ENCODE measurements at places on chromosomes 13 and 19.

DNA sequence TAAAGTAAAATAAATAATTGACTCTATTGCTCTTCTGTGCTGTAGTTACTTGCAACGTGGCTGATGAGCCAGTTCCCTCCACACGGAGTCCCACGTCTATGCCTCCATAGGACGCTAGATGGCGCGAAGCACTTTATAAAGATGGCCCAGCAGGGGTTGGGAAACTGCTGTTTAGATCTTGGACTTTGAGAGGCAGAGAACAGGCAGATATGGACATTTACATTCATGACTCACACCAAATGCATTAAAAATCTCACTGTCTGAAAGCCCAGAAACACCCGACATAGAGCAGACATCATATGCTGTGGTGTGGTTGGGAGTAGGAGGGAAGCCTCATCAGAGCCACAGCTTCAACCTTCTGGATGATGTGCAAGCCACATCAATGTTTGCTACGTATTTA, 643.1 kb upstream of the ARGLU1 start:
- peak; percentile 93 for DNase-seq

- no peak for DNase-seq
Observed at GRCh38 chr13:38535261-38535660, 151.6 kb upstream of the FREM2 start.

DNA sequence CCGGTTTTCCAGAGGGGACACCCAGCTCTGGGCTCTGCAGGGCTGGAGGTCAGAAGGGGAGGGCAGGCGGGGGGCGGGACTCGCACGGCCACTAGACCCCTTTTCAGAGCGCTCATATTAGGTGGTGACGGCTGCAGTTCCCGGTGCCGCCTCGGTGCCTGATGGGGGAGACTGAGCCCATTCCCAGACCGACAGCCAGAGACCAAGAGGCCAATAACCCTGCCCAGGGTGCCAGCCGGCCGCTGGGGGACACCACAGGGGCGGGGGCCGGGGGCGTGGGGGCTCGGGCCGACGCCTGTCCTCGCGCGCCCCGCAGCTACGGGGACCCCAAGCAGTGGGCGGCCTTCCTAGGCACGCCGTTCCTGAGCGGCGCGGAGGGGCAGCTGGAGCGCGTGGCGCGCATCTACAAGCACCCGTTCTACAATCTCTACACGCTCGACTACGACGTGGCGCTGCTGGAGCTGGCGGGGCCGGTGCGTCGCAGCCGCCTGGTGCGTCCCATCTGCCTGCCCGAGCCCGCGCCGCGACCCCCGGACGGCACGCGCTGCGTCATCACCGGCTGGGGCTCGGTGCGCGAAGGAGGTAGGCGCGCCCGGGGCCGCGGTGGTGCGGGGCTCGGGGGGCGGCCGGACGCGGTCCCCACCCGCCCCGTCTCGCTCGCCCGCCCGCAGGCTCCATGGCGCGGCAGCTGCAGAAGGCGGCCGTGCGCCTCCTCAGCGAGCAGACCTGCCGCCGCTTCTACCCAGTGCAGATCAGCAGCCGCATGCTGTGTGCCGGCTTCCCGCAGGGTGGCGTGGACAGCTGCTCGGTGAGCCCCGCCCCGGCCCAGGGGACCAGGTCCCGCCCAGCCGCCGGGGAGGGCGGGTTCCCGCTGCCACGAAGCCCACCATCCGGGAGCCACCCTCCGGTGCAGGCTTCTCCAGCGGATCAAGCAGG, 2.4 kb downstream of the TIMM13 start:
- peak; percentile 89 for DNase-seq

DNA sequence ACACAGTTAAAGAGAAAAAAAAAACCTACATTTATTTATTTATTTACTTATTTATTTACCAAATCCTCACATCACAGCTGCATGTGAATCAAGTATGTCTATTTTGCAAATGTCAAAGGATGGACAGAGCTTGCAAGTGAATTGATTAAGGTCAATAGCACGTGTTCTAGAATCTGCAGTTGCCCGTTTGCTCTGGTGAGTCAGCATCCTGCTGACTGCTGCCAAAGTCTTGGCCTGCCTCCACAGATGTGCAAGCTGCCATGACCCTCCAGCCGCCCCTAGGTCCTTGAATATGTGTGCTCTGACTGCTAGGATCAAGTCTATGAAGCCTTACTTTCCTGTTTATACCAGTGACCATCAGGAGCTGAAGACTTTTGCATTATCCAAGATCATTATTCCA, 320.6 kb downstream of the GPC5 start:
- peak; percentile 42 for DNase-seq

GRCh38 chr13:32587011-32587810, 959 bp downstream of the PDS5B start:
- peak; percentile 80 for DNase-seq

DNA sequence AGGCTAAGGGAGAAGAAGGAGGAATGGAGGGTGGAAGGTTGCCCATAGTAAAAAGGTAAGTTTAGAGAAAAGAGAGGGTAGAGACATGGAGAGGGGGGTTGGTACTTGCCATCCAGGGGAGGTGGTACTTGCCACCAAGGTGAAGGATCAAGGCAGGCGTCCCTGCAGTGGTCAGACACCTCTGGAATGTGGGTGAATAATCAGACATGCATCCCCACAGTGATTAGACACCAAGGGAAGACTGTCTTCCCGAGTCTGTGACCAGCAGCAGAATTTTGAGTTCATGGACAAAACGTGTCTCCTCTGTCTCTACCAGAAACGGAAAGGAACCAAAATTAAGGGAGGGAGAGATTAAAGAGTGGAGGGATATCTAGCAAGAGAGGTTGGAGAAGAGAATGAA, 27.1 kb upstream of the IGFL1 start:
- no peak for DNase-seq
